ENCODE measurements at places on chromosomes 5 and 9.

DNA sequence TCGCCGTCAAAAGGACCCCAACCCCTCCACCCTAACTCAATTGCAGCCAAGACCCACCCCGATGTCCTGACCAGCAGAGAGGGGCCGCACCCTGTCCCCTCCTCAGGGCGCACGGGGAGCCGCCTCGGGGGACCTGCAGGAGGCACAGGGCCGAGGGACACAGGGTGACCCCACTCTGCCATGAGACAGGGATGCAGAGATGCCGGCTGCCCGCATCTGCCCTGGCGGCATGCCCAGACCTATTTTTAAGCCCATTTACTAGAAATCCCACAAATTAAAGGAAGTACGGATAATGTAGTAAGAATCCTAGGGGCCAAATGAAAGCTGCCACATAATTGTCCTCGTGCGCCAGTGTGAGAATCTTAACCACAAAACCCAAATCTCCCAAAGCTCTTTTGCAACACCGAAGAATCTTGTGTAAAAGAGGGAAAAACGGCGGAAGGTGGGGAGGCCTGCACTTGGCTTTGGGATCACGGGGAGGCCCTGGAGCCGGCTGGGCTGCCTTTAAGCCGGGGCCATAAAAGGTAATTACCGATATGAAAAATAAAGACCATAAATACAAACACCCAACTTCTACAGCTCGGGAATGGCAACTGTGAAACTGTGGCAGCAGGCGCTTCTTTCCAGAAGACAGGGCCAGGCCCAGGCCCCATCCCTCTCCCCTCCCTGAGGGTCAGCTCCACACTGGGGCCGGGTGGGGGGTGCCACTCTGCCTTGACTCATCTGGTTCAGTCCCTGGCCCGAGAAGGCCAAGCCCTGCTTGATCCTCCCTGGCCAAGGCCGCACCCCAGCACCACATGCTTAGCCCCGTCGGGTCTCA is 35.0 kb downstream of the NACC2 start:
- no peak for DNase-seq

- DNase-seq: no peak
These were observed 182.4 kb upstream of the ADCY2 start for GRCh38 chr5:7213525-7213924.

- no peak for DNase-seq
These were observed 428.4 kb upstream of the MPDZ start for GRCh38 chr9:13707612-13708576.

DNA sequence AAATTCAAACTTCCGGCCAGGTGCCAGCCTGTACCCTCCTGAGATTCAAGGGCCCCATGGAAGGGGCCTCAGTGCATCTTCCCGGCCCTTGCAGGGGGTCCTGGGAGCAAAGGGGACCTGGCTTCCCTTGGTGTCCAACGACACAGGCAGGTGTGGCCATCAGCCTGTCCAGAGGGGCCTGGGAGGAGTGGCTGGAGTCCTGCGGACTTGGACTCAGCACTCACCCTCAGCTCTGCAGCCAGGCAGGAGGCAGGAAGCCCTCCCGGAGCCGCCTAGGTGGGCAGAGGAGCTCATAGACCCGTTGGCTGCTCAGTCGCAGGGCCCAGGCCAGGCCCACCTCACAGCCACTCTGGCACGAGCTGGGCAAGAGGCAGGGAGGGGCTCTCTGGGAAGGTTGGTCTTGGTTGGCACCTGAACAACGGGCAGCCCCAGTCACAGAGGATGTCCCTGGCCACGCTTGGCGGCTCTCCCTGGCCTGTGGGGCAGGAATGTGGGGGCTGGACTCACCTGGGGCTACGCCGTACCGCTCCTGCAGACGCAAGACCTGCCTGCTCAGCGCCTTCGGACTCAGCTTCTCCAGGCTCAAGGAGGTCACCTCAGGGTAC is 53.8 kb upstream of the NRARP start:
- no peak for DNase-seq

- no peak for DNase-seq
These were observed 6.9 kb downstream of the FBXL7 start for GRCh38 chr5:15506897-15507296.

DNA sequence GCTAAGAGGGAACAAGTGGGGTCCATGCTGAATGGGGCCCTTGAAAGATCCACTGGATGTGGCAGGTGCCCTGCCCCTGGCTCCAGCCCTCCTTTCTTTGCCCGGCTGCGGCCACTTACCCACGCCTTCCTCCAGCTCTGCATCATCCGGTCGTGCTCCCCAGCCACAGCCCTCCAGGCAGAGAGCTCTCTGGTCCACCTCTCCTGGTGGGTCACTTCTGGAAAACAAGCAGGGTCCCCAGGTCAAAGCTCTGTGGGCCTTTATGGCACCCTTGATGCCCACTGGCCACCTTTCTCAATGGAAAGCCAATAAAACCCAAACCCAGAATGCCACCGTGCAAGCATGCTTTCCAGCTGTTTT is 45.0 kb downstream of the SECISBP2 start:
- no peak for DNase-seq

DNA sequence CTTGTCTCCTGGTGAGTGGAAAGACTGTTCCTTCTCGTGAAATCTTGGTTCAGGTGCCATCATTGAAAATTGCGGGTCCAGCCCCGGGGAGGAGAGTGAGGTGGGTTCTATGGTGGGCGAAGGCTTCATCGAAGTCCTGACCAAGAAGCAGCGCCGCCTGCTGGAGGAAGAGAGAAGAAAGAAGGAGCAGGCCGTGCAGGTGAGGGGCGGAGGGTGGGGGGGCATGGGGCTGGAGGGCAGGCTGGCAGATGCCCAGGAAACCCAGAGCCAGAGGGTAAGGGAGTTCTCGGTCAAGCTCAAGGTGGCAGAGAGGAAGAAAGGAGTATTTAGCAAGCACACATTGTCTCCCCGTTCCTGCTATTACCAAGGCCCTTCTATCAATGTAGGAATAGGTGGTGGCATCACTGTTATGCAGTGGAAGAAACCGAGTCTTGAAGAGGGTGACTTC is 24.3 kb upstream of the POMT1 start:
- DNase-seq: peak; percentile 63

DNA sequence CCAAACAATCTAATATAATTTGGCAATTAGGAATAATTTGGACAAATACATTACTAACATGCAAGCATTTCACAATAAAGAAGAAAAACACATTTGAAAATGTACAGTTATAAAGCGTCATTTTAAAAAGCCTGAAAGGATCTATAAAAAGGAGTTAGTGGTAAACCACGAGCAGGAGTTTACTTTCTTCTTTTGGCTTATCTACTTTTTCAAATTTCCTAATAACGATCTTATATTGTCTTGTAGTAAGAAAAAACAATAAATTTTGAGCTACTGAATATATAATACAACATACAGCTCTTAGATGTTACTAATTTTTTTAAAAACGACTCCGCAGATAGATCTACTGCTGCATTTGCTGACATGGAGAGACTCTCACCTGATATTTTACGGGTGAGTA is 79.9 kb downstream of the SMIM23 start:
- DNase-seq: no peak

GRCh38 chr5:180860273-180860886 is 696 bp downstream of the ZFP62 start:
- peak; percentile 70 for DNase-seq

DNA sequence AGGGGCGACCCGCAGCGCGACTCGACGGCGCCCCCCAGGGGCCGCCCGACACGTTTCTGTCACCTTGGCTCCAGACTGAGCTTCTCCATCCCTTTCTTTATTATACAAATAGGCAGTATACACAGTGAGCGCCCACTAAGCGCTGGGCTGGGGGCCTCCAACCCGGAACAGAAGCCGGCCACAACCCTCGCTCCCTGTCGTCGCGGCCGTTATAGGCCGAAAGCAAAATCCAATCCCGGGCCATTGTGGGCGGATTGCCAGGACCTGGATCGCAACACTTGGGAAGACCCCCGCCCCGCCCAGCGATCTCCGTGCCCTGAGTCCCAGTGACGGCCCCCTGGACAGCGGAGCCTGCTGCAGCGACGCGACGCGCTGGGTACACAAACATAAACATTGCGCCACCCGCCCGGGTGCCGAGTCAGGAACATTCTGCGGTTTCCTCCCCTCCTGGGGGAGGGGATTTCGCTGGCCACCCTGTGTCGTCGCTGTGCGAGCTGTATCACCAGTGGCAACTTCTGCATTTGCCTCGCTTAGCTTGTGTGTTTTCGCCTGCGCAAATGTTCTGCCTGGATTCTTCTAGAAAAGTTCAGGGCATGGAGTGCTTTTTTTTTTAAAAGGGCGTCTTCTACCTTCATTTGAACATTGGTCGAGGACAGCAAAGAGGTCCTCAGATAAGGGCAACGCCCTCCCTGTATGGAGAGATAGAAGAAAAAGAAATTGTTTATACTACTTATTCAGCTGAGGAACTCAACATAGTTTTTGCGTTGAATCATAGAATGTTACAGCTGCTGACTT is 1.3 kb upstream of the DUSP1 start:
- DNase-seq: peak; percentile 98

- DNase-seq: no peak
These were observed 52.5 kb upstream of the SLC2A8 start for GRCh38 chr9:127344368-127345000.
